Natural killer cell treated with Interleukin-12 subunit alpha and Interleukin-12 subunit beta and Interleukin-15 and Interleukin-18, amount 100 ng/mL, for 72 hours (primary cell): ENCODE measurements at places on chromosomes 1 and 21. TPM values are rescaled to one million over a fixed set of nuclear protein-coding genes. Genes with fewer than 3 reads are reported as not detected.

DNA sequence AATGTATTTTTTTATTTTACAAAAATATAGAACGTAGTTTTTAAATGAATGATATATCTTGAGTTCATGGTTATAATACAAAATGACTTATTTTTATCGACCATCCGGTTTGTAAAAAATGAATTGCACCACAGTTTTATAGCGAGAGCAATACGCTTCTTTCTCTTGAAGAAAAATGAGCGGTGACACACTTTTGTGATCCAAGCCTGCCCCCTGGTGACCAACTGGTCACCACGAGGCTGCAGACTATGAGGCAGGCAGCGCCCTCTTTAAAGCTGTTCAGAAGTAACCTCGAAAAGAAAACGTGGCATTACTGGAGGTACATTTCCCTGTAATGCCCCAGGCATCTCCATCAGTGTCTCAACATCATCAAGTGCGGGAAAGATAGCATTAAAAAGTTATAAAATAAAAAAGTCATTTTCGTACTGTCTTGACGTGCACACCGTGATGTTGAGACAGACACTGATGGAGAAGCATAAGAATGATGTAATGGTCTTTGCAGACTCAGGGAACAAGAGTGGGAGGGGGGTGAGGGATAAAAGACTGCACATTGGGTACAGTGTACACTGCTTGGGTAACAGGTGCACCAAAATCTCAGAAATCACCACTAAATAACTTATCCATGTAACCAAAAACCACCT, 734.2 kb upstream of the ADAMTS5 start:
- H3K4me3 ChIP-seq: no peak overlapping the region
- peaks cover 8% of the 10 kb centered on the region for H3K27me3 ChIP-seq
- H3K4me1 ChIP-seq: no peaks in the 10 kb centered on the region
- no peak overlapping the region for H3K27ac ChIP-seq
- DNase-seq: peak; percentile 69

DNA sequence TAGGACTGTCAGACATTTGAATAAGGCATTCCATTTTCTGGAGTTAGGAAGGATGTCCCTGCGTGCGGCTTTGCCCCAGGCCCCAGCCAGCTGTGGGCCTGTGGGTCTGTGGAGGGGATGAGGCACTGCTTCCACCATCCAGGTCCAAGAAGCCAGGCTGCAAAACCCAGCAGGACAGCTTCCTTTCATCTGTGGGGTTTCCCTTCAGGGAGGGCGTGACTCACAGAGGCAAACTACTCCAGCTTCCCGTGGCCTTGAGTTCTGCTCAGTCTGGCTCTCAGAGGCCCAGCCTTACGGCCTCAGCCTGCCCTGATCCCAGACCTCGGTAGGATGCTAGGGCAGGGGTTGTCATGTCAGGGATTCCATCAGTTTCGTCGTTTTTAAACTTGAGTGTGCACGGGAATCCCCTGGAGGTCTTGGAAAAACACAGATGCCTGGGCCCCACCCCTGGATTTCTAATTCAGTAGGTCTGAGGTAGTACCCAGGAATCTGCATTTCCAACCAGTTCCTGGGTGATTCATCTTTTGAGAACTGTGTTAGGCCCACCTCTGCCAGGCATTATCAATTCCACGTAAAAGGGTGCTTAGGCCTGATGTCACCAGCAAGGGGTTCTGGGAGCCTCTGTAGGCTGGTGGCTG, 32.3 kb upstream of the TENT5C start:
- no peaks in the 10 kb centered on the region for H3K36me3 ChIP-seq
- no peak overlapping the region for H3K4me3 ChIP-seq
- H3K27ac ChIP-seq: no peak overlapping the region

Gene LCE1F
- not detected for total RNA-seq

DNA sequence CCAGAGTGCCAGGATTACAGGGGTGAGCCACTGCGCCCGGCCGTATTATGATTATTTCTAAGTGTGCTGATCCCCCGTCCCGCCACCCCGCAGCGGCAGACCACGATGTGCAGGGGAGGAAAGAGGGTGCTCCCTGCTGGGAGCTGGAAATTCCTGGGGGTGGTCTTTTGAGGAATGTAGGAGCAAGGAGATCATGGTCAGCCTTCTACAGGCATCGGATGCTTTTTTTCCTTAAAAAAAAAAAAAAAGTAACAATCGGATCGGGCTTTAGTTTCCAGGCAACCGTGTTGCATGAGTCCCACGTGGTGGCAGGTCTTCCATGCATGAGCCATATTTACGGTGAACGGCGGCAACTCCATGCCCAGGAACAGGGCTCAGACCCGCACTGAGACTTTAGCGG, 74.2 kb upstream of the COX20 start:
- H3K36me3 ChIP-seq: no peaks in the 10 kb centered on the region
- no peak overlapping the region for H3K27ac ChIP-seq
- H3K27me3 ChIP-seq: peaks cover 23% of the 10 kb centered on the region
- no peaks in the 10 kb centered on the region for H3K4me1 ChIP-seq
- H3K4me3 ChIP-seq: no peak overlapping the region
- DNase-seq: no peak

Gene CLEC20A
- not detected for total RNA-seq

Gene LRRN2
- total RNA-seq: not detected

GRCh38 chr1:85822696-85823095, 114.5 kb upstream of the ZNHIT6 start:
- DNase-seq: no peak
- H3K36me3 ChIP-seq: no peaks in the 10 kb centered on the region
- H3K27ac ChIP-seq: no peak overlapping the region
- H3K27me3 ChIP-seq: no peaks in the 10 kb centered on the region
- H3K4me1 ChIP-seq: no peaks in the 10 kb centered on the region
- H3K4me3 ChIP-seq: no peak overlapping the region

- no peak overlapping the region for H3K4me3 ChIP-seq
- peaks cover 9% of the 10 kb centered on the region for H3K4me1 ChIP-seq
- no peak overlapping the region for H3K27ac ChIP-seq
Observed at GRCh38 chr1:228827019-228827418, 91.7 kb downstream of the RHOU start.

Gene HSD17B7
- 54.7 TPM for total RNA-seq

Gene GCSAML
- total RNA-seq: 3.3 TPM

Gene INAVA
- 0.25 TPM for total RNA-seq

Gene SEC16B
- not detected for total RNA-seq

Gene FLG2
- total RNA-seq: not detected

Gene IL10RB
- total RNA-seq: 22.2 TPM

Gene KRTAP19-3
- total RNA-seq: not detected

Gene TSPAN2
- total RNA-seq: 2.9 TPM

GRCh38 chr1:172071746-172072145, 230.4 kb downstream of the DNM3 start:
- no peak for DNase-seq
- H3K36me3 ChIP-seq: no peaks in the 10 kb centered on the region
- no peaks in the 10 kb centered on the region for H3K27me3 ChIP-seq
- H3K4me1 ChIP-seq: no peaks in the 10 kb centered on the region
- H3K4me3 ChIP-seq: no peak overlapping the region

Gene CRP
- total RNA-seq: not detected

- peaks cover 20% of the 10 kb centered on the region for H3K36me3 ChIP-seq
- no peak overlapping the region for H3K4me3 ChIP-seq
- peaks cover 24% of the 10 kb centered on the region for H3K27me3 ChIP-seq
- DNase-seq: no peak
- no peak overlapping the region for H3K27ac ChIP-seq
Observed at GRCh38 chr1:100699744-100700143, 19.8 kb upstream of the VCAM1 start.

DNA sequence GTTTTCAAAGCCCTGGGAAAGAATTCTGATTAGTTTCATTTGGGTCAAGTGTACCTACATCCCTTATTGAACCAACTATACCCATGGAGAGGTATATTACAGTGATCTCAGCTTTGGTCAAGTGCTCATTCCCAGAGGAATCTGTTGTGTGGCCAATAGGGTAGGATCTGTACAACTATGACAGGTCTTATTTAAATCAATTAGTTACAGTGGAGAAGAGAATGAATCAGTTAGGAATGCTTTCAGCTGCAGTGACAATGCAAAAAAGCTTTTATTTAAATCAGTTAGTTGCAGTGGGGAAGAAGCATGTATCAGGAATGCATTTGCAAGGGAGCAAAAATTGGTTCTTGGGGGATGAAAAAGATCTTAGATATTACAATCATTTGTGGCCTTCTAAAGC, 119.0 kb downstream of the FGGY start:
- no peaks in the 10 kb centered on the region for H3K27me3 ChIP-seq
- H3K4me3 ChIP-seq: no peak overlapping the region
- H3K36me3 ChIP-seq: no peaks in the 10 kb centered on the region
- H3K4me1 ChIP-seq: peaks cover 11% of the 10 kb centered on the region
- H3K27ac ChIP-seq: no peak overlapping the region

- no peak overlapping the region for H3K27ac ChIP-seq
- H3K4me3 ChIP-seq: no peak overlapping the region
- H3K4me1 ChIP-seq: no peaks in the 10 kb centered on the region
Observed at GRCh38 chr1:81802707-81803430, 2.1 kb downstream of the ADGRL2 start.

DNA sequence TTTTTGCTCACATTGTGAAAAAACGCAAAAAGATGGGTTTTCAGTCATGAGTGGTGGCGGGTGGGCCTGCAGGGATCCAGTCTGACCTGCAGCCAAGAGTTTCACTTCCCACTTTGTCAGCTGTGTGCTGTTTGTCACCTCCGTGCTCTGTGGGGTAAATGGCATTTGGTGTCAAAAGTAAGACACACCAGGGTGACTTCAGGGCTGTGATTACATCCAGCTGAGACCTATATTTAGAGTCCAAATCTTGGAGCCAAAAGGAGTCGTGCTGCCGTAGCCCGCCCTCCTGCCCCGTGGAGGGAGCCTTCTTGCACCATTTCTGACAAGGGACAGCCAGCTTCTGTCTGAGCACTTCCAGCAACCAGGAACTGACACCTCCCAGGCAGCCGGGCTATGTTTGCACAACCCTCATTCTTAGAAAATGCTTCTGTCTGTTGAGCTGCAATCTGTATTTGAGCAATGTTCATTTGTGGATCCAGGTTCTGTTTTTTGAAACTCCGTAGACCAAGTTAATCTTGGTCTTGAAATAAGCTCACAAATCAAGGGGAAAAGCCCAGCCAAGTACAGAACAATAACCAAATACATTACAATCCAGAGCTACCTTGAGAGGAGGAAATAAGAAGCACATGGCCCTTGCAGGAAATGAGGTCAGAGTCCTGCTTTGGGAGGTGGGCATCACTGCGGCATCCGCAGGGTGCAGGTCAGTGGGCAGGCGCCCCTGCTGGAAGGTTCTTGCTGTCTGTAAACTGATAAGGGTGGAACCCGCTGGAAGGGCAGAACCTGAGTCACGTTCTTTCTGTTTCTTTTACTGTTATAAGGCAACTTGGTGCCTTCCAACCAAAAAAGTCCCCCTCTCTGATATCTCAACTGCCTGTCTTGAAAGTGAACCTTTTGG, 14.4 kb downstream of the ABCG1 start:
- H3K36me3 ChIP-seq: no peaks in the 10 kb centered on the region
- peak overlapping the region; percentile 81 for H3K4me3 ChIP-seq
- H3K27me3 ChIP-seq: no peaks in the 10 kb centered on the region
- peaks cover 54% of the 10 kb centered on the region for H3K4me1 ChIP-seq

Gene TMPRSS2
- total RNA-seq: not detected

DNA sequence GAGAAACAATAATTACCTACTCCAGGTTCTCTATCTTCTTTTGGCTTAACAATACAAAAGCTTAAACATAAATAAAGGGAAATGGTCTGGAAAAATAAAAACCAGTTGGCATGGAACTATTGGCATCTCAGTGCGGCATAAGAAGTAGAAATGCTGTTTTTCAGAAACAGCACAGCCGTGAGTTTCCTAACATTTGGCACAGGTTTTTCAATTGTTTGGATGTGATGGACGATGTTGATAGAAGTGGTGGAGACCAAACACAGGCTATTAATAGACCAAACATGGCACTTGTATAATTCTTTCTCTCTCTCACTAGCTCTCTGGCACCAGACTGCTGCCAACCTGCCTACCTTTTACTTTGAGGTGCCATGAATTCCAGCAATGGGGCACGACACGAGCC, 36.2 kb downstream of the KCNN3 start:
- no peak for DNase-seq
- H3K36me3 ChIP-seq: no peaks in the 10 kb centered on the region
- H3K27me3 ChIP-seq: no peaks in the 10 kb centered on the region
- no peak overlapping the region for H3K27ac ChIP-seq

GRCh38 chr21:38661197-38661871, 144.4 kb upstream of the ETS2 start:
- peaks cover 5% of the 10 kb centered on the region for H3K4me1 ChIP-seq
- H3K27me3 ChIP-seq: peaks cover 48% of the 10 kb centered on the region
- H3K27ac ChIP-seq: no peak overlapping the region
- H3K36me3 ChIP-seq: no peaks in the 10 kb centered on the region

GRCh38 chr1:46523496-46524353, 27.7 kb downstream of the KNCN start:
- H3K36me3 ChIP-seq: no peaks in the 10 kb centered on the region
- peaks cover 43% of the 10 kb centered on the region for H3K4me1 ChIP-seq
- no peak overlapping the region for H3K27ac ChIP-seq
- DNase-seq: no peak
- H3K4me3 ChIP-seq: no peak overlapping the region
- H3K27me3 ChIP-seq: peaks cover 21% of the 10 kb centered on the region

DNA sequence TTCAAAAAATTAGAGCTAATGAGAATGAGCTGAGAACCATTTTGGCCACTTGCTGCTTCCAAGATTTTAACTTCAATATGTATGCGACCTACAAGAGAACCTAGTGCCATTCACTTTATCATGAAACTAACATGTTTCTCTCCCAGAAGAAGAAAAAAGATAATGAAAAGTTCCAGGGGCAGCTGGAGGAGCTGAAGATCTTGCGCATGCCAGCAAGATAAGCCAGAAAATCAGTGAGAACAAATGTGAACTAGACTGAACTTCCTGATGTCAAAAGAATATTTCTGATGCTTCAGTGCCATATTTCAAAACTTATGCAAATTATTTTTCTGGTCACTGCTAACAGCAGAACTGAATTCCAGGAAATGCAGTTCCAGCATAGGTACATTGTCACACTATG, 1265.1 kb downstream of the BRINP3 start:
- no peak for DNase-seq
- H3K27me3 ChIP-seq: no peaks in the 10 kb centered on the region
- peaks cover 7% of the 10 kb centered on the region for H3K36me3 ChIP-seq
- H3K4me3 ChIP-seq: no peak overlapping the region
- no peaks in the 10 kb centered on the region for H3K4me1 ChIP-seq

Gene POLR3GL
- 26.4 TPM for total RNA-seq

DNA sequence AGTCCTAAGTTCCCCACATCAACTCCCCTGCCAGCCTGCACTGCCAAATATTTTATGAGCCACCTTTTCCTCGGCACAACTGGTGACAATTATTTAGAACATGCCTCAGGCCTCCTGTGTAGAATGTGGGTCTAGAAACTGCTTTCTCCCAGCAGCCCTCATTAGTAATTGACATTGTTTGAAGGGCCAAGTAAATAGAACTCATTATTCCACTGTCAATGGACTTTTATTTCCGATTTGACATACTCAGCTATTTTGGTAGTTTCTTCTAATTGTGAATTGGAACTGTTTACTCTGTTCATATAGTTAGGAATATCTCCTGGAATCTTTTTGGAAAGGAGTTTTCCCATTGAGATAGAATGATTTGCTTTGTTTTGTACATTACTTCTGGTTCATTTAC, 168.8 kb upstream of the L1TD1 start:
- no peak for DNase-seq
- no peak overlapping the region for H3K4me3 ChIP-seq
- H3K4me1 ChIP-seq: no peaks in the 10 kb centered on the region
- H3K36me3 ChIP-seq: no peaks in the 10 kb centered on the region
- H3K27me3 ChIP-seq: no peaks in the 10 kb centered on the region
